ENCODE measurements at places on chromosomes 16 and 17.

- DNase-seq, result no peak
Observed at GRCh38 chr16:65314627-65315008, 192.8 kb upstream of the CDH11 start.

- no peak for DNase-seq
Observed at GRCh38 chr16:11977376-11978041, 975 bp downstream of the SNX29 start.

- peak; percentile 8 for DNase-seq
Observed at GRCh38 chr17:78933959-78934568, 8.9 kb upstream of the TIMP2 start.

GRCh38 chr16:76176153-76176552, 101.0 kb upstream of the CNTNAP4 start:
- no peak for DNase-seq

DNA sequence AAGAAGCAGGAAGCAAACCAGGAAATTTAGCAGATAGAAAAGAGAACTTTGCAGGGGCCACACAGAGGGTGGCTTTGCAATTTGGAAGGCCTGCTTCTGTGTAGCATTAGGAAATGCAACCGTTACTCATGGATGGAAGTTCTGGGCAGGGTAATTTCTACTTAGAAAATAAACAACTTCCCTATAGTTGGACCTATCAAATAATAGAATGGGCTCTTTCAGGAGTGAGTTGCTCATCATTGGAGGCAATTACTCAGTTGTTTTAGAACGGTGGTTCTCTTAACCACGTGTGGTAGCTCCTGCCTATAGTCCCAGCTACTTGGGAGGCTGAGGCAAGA, 25.8 kb upstream of the HS3ST2 start:
- no peak for DNase-seq

DNA sequence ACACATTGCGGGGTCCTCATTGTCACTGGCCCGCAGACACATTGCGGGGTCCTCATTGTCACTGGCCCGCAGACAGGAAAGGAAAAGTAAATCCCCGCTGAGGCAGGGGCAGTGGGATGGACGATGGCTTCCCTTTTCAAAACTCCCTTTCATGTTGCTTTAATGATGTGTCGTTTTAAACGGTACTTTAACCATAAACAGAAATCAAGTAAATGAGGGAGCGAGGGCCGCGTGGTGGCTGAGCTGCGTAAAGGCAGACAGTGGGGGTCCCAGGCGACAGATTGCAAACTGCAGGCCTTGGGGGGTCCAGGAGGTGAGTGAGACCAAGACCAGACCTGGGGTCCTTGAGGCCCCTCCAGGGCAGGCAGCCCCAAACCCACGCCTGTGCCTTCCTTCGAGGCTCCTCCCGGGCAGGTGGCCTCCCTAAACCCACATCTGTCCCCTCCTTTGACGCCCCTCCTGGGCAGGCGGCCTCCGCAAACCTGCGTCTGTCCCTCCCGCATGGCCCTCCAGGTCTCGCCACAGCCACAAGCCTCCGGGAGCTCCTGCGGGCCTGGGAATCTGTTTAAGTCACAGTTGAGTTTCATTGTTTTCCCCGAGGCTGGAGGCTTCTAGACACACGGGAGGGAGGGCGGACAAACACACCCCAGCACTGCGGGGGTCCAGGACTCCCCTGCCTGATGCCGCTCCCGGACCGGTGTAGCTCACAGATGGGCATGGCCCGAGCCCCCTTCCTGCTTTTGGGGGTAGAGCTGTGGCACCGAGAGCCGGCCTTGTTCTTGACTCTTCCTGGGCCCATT, 7.3 kb downstream of the PIEZO1 start:
- DNase-seq, result no peak

DNA sequence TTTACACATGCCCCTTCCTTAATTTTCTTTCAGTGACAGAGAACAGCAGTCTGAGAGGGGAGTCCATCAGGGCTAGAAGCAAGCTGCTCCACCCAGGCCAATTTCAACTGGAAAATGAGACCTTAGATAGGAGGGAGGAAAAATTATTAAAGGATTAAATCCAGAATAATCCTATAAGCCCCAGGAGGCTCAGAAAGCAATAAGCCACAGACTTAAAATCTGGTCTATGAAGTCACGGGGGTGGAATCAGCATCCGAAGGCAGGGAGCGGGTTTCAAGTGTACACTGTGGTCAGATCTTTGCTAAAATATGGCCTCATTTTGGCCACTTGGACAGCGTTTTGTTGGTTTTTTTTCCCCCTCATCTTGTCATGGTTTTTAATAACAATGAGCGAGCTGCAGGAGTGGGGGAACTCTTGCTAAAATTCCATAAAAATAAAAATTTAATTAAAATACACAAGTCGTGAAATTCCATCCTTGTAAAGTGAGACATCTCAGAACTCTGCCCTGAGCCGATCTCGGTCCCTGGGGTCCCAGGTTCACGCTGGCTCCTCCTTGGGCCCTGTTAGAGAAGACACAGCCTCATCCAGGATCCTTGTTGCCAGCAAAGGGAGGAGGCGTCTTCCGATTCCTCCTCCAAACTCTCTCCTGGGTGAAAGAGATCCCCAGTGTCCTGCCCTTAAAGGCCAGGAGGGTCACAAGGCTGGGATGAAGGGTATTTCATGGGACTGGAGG, 51.6 kb upstream of the ETV4 start:
- DNase-seq, result no peak

GRCh38 chr16:10314811-10315210, 71.0 kb upstream of the ATF7IP2 start:
- peak; percentile 26 for DNase-seq

DNA sequence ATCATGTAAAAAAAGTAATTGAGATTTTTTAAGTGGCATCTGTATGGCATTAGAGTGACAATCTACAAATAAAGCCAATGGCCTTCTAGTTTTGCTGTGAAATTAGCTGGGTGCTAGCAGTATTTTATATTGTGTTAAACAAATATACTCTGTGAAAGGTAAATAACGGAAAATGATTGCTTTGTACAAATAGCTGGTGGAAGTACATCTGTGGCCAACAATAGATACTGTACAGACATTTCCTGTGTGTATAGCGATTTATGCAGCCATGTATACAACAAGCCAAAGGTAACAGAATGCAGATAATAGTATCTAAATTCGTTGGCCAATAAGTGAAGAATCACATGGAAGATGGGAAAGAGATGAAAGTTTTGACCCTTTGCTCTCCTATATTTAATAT, 26.6 kb downstream of the IQCK start:
- no peak for DNase-seq

GRCh38 chr17:67518876-67519275, 141.8 kb downstream of the PITPNC1 start:
- DNase-seq, result no peak
